Globus pallidus (tissue), 1 donor: ENCODE measurements at places on chromosomes 16 and 17.
A peak's percentile ranks its signal among the peaks of the same experiment; 100 is the strongest.

DNA sequence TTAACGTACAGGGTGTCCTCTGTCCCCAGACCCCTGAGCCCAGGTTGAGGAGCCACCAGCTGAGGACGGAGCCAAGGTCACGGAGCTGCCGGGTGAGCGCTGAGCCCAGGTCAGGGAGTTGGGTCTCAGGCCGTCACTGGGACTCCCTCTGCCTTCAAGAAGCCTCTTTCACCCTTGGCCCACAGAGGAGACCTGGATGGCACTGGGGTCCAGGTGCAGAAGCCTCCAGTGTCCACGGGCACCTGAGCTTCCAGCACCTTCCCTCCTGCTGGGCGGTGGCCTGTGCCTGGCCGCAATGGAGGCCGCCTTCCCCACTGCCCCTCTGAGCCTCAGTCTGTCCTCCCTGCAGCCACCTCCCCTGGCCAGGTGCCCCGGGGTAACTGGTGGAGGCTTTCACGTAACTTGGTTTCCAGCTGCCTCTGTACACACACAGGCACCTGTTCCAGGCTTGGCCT, 31.6 kb upstream of the CDH15 start:
- no peak for DNase-seq

DNA sequence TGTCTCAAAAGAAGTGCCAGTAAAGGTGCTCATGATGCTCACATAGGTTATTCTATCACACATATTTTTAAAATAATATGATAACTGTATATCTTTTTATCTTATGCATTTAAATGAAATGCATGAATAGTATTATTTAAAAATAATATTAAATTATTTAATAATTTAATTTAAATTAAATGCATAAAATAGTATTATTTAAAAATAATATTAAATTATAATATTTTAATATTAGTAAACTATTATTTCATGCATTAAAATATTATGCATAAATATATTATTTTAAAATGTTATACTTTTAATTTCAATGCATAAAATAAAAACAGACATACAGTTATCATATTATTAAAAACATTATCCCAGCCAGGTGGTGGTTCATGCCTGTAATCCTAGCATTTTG, 33.4 kb downstream of the TMC7 start:
- no peak for DNase-seq

GRCh38 chr17:55462711-55463110, 41.1 kb upstream of the MMD start:
- DNase-seq, result no peak

GRCh38 chr16:60815033-60815432, 1221.2 kb downstream of the CDH8 start:
- no peak for DNase-seq

DNA sequence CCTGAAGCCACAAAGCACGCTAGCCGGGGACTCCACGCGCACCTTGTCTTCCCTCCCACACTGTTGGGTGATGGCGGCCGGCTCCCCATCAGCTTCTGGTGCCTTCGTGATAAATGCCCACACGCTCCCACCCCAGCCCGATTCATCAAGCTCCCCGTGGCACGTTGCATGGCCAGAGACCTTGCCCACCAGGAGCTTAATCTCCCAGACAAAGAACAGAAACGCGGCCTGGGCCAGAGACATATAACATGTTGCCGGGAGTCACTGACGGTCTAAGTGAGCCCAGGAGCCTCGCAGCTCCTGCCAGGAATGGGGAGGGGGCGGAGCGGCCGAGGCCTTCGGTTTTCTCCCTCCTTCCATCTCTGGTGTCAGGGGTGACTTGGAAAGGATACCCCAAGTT, 93.1 kb downstream of the SDK2 start:
- DNase-seq, result no peak

GRCh38 chr17:40457964-40458791, 14.9 kb downstream of the IGFBP4 start:
- no peak for DNase-seq

GRCh38 chr17:8153957-8154607, 1.9 kb upstream of the PER1 start:
- DNase-seq, result peak; percentile 95

DNA sequence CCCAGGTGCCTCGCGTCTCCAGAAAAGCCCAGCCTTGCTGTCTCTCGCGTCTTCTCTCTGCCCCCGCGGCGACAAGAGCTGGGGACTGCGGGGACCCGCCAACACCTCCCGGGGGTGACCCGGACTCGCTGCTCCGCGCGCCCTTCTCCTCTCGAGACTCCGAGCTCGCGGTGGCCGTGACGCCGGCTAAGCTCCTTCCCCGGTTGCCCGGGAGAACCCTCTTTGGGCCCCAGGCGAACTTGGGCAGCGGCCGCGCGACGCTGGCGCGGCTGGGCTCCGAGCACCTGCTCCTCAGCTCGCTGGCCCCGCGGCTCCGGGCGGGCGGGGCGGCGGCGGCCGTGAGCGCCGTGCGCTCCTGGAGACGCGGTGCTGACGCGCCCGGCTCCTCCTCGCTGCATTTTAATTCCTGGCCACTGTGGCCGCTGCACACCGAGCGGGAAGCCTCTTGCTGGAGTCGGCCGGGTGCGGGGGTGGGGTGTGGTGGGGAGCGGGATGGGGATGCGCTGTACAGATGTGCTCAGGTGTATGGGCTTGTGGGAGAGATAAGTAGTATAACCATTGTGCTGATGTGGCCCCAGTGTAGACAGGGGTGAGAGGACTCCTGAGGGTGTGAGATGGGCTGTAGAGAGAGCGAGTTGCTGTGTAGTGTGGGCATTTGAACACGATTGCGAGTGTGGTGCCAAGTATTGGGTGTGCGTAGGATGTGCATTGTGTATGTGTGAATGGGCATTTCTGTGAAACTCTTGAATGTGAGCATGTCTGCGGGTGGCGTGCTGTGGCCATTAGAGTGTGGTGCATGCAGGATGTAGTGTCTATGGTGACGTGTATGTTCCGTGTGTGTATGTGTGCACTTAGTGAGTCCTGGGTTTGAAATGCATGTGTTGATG, at the start of gene ASIC2:
TSS of gene ASIC2 (minus strand) at position 315 of the 887 bp plus-strand sequence.
- DNase-seq, result no peak

- no peak for DNase-seq
Measured at GRCh38 chr16:67803894-67804293, 2.5 kb downstream of the RANBP10 start.

- no peak for DNase-seq
Measured at GRCh38 chr17:78580277-78580804, 3.1 kb upstream of the DNAH17 start.

- no peak for DNase-seq
Measured at GRCh38 chr17:2959371-2960130, 103.9 kb downstream of the OR1D5 start.

GRCh38 chr16:4087990-4088577, 28.2 kb downstream of the ADCY9 start:
- DNase-seq, result no peak

DNA sequence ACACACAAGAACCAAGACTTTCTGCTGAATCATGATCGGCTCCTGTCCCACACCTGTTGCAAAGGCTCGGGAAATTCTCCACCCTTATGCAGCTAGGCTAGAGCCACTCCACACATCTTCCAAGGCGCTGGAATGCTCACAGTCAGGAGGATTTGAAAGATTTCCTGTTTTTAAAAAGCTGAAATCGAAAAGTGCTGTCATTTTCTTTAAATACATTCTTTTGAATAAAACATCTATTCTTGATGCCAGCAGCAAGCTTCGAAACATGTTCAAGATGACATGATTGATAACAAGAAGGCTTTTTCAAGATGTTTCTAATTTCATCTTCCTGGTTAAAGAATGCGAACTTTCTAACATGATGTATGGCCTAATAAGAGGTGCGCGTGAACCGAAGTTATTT, 219.7 kb upstream of the CDH5 start:
- no peak for DNase-seq

- peak; percentile 82 for DNase-seq
Measured at GRCh38 chr17:78341559-78342448, 18.1 kb downstream of the SOCS3 start.
